Vagina (tissue), 2 donors: ENCODE measurements at places on chromosomes 16 and 17.
A peak's percentile ranks its signal among the peaks of the same experiment; 100 is the strongest.

DNA sequence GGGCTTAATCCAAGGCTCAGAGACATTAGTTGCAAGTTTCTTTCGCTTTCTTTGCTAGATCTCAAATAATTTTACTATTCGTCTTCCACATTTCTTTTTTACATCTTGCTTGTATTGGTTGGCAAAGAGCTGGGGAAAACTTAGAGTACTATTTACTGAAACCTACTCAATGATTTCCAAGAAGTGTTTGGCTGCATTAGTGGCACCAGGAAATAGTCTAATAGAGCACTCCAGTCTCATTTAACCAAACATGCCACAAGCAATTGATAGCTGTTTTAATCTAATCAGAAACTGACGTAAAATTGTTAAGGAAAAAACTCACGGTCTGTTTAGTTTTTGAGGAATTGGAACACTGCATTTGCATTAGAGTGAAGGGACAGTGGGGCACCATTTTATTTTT is 29.0 kb downstream of the NUP93 start:
- DNase-seq = no peak

DNA sequence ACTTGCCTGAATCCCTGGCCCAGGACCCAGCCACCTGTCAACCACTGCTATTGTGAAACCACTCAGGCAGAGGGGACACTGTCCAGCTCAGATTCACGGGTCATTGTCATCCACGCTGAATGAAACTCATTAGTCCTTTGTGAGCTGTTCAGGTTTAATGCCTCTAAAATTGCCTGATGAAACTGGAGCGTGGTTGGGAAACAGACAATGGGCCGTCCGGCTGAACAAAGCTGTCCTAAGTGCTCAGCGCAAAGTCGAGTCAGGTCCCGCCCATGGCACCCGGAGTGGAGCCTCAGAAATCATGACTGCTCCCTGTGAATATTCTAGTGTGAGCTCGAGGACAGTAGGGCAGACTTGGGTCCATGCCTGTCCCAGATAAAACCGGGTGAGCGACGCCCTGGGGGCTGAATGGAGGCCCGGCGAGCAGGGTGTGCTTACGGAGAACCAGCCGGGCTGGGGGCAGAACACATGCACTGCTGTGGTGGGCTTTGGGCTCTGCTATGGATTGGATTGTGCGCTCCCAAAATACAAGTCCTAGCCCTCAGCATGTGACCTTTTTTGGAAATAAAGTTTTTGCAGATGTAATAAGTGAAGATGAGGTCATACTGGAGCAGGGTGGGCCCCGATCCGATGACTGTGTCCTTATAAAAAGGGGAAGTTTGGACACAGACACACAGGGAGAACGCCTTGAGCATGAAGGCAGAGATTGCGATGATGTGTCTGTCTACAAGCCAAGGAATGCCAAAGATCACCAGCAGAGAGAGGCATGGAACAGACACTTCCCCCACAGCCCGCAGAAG is 12.9 kb upstream of the CMIP start:
- DNase-seq = peak; percentile 89

DNA sequence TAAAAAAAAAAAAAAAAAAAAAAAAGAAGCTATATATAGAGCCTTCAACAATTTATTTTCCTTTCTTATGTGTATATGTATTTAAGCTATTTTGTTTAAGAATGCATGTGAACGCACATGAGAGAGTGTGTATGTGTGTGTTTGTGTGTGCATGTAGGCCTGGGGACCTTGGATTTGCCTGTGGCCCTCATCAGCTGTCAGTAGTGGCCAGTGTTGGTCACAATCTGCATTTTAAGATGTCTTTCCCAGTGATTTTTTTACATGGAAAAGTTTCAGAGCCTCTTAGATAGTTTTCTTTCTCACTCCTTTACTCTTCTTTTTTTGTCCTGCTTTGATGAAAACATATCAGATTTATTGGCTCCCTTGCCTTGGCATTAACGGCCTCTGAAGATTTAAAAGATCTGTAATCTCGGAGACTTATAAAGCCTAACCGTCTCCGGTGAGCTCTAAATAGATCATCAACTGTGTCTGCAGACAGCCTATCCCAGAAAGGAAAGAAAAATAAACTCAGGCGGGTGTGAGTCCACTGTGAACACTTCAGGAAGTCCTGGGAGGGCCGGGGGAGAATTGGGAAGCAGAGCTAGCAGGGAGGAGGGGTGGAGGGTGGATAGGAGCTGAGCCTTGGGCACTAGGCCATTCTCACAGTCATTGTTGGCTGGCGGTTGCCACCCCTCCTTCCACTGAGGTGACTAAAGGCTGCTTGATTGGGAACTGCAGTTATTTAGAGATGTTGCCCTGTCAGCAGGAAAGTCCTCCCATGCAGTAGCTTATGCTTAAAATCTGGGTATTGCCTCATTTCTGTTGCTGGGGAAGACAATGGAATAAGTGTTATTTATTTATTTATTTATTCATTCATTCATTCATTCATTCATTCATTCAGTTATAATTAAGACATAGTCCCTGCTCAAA is 86.8 kb downstream of the WWP2 start:
- no peak for DNase-seq

- DNase-seq = no peak
Observed at GRCh38 chr17:78725448-78726021, 56.5 kb downstream of the CYTH1 start.

DNA sequence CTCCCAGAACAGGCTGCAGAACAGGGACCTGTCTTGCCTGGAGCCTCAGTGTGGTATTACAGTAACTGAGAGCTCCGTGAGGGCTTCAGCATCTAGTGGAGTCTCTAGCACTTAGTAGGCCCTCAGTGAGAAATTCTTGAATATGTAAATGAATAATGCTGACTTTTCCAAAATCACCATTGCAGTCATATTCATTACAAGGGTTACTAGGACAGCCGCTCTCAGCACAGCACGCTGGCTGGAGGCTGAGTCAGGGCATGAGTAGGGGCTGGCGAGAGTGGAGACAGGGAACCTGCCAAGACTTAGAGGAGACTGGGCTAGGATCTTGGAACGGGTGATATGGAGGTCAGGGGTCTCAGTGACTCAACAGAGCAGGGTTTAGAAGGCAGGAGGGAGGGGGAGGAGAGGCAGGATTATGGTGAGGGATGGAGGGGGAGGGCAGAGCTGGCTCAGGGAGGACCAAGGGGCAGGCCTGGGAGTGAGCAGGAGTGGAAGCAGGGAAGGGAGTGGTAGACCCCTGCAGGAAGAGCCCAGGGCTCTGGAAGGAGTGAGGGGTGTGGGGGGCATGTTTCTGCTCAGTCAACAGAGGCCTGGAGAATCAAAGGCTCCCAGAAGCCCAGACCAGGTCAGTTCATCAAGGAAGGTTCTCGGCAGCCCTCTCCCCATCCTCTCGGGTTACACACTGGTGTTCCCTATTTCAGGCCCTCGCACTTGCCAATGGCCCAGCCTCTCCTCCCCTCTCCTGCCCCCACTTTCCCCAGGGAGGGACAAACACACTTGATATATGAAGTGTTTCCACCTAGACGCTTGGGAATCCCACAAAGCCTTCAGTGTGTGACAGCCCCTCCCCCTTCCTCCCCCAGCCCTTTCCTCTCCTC is 42.3 kb downstream of the FZD2 start:
- DNase-seq = peak; percentile 89

- no peak for DNase-seq
Observed at GRCh38 chr17:77687417-77687816, 271.1 kb upstream of the TNRC6C start.

DNA sequence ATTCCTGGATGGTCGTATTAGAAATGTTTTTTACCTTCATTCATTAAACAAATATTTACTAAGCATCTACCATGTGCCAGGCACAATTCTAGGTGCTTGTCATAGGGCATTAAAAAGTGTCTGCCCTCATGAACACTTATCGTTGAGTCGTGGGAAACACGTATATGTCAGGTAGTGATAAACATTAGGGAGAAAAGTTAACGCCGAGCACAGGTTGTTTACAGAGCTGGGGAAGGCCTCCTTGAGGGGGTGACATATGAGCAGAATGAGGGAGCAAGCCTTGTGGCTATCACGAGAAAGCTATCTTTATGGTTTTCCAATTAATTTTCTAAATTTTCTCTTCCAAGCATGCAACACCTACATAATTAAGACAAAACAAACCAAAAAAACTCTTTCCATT is 985 bp upstream of the ZNF213 start:
- DNase-seq = no peak

DNA sequence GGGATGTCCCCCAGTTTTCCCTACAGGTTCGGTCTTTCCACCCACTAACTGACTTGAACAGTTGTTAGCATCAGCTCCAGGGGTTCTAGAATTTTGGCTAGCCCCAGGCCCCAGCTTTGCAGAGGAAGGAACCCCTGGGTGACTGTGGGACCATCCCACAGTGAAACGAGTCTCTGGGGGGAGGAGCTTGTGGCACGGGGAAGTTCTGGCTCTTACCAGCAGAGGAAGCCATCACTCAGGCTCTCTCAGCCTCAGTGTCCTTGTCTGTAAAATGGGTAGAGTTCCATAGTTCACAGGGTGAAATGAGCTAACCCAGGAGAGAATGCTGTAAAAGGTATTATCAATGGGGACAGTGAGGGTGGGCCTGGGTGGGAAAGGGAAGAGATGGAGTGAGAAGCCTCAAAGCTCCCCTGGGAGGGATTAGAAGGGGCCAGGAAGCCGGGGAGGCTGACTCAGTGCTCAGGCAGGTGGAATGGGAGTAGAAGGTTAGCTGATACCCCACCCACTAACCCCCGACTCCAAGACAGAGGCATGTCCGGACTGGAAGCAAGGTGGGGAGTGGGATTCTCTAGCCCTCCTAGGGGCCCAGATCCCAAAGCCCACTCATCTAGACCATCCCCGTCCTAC is 30.9 kb upstream of the CDC42EP4 start:
- no peak for DNase-seq

DNA sequence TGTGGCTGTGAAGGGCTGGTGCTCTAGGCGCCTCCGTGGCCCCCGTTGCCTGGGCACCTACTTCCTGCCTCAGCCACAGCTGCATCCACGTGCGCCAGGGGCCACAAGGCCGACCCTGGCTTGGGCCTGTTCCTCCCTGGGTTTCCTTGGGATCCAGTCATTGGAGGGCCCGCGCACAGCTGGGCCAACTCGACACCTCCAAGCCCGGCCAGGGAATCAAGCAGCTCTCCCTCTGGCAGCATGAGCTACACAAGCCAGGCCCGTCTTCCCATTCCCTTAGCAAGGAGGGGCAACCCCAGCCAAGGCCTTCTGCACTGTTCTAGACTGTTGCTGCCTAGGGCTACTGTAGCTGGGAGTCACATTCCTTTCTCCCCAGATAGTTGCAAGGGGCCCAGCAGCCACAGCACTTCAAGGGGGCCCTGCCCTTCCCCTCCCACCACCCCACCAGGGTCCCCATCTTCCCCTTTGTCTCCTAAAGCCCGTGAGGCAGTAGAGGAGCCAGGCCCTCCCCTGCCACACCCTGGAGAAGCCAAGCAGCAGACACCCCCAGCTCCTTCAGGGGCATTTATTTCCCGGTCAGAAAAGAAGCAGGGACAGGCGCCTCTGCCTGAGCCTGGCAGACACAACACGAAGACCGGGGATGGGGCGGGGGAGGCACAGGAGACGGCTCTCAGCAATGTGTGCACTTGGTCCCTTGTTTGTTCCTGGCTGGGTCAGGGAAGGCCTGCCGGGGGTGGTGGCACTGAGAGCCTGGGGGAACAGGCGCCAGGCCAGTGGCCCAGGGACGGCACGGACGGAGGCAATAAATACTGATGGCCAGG is 3.8 kb downstream of the ARHGDIA start:
- DNase-seq = no peak
